Activated CD8-positive, alpha-beta memory T cell treated with anti-CD3 and anti-CD28 coated beads, Interleukin-2, amount 10 ng/mL, durations not matched to agents 7 days and 5 days (primary cell): ENCODE measurements at places on chromosomes 16 and 17.

- DNase-seq = no peak
Observed at GRCh38 chr17:57275071-57275764, 18.9 kb downstream of the MSI2 start.

- no peak for DNase-seq
Observed at GRCh38 chr17:78889531-78889930, 13.5 kb downstream of the CEP295NL start.

- DNase-seq = no peak
Observed at GRCh38 chr16:20610892-20611349, 34.8 kb upstream of the ACSM2B start.

GRCh38 chr16:88883946-88884345 is 17.5 kb upstream of the PABPN1L start:
- DNase-seq = no peak
